ENCODE measurements at places on chromosomes 13 and 19. TPM values are rescaled to one million over a fixed set of nuclear protein-coding genes. Genes with fewer than 3 reads are reported as not detected.

DNA sequence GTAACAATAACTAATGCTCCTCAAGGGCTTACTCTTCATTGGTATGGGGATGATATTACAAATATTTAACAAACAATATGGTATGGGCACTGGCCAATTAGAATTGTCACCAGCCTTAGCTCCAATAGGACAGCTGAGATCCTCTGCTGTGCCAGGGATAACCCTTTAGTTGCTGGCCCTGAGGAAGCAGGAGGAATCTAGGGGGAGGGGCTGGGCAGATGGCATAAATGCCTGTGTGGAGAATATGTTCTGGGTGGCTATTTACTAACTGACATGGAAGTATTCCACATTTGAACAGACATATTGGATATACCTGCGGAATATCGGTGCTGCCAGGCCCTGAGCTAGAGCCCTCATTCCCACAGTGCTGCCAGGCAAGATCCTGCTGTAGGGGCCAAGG is 16.6 kb upstream of the LRCH1 start:
- H3K27me3 ChIP-seq: no peaks in the 10 kb centered on the region
- H3K4me3 ChIP-seq: no peak overlapping the region
- no peak overlapping the region for H3K27ac ChIP-seq
- H3K4me1 ChIP-seq: peaks cover 4% of the 10 kb centered on the region
- H3K36me3 ChIP-seq: no peaks in the 10 kb centered on the region

GRCh38 chr13:28245465-28245864 is 107.1 kb downstream of the PAN3 start:
- H3K27ac ChIP-seq: no peak overlapping the region
- no peaks in the 10 kb centered on the region for H3K4me1 ChIP-seq
- DNase-seq: no peak
- peaks cover 55% of the 10 kb centered on the region for H3K36me3 ChIP-seq

- DNase-seq: no peak
- peaks cover 10% of the 10 kb centered on the region for H3K36me3 ChIP-seq
Observed at GRCh38 chr19:48147597-48148175, 22.5 kb downstream of the LIG1 start.

- no peak overlapping the region for H3K4me3 ChIP-seq
- peaks cover 15% of the 10 kb centered on the region for H3K27me3 ChIP-seq
- H3K4me1 ChIP-seq: no peaks in the 10 kb centered on the region
- H3K36me3 ChIP-seq: peaks cover 2% of the 10 kb centered on the region
- H3K27ac ChIP-seq: no peak overlapping the region
Observed at GRCh38 chr13:20446405-20446804, 79.3 kb downstream of the CRYL1 start.

DNA sequence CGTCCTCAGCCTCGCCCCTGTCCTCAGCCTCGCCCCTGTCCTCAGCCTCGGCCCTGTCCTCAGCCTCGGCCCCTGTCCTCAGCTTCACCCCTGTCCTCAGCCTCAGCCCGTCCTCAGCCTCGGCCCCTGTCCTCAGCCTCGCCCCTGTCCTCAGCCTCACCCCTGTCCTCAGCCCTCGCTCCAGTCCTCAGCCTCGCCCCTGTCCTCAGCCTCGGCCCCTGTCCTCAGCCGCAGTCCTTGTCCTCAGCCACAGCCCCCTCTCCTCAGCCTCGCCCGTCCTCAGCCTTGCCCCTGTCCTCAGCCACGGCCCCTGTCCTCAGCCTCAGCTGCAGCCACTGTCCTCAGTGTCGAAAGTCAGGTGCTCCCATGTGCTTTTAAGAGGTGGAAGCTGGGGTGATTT is 10.5 kb downstream of the C13orf46 start:
- no peak overlapping the region for H3K27ac ChIP-seq
- DNase-seq: no peak
- H3K4me1 ChIP-seq: no peaks in the 10 kb centered on the region
- H3K27me3 ChIP-seq: no peaks in the 10 kb centered on the region

- no peak overlapping the region for H3K4me3 ChIP-seq
- peaks cover 38% of the 10 kb centered on the region for H3K27me3 ChIP-seq
- DNase-seq: no peak
- H3K36me3 ChIP-seq: no peaks in the 10 kb centered on the region
Observed at GRCh38 chr13:72643311-72643989, 84.0 kb downstream of the MZT1 start.

DNA sequence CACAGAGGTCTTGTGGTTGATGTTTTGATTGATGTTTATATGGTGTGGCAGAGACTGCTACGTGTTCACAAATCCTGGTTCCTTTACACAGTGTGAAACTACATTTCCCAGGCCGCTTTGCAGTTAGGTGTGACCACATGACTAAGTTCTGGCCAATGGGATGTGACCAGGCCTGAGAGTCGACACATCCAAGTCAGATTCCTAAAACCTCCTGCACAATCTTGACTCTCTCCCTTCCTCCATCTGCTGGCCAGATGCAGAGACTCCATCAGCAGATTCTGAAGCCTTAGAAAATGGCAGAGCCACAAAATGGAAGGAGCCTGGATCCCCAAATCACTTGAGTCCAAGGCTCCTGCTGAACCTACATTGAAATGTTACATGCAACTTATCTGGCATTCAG is 12.6 kb downstream of the CD37 start:
- H3K4me1 ChIP-seq: no peaks in the 10 kb centered on the region
- no peaks in the 10 kb centered on the region for H3K27me3 ChIP-seq
- no peak for DNase-seq
- no peak overlapping the region for H3K4me3 ChIP-seq
- H3K27ac ChIP-seq: no peak overlapping the region

- no peak overlapping the region for H3K27ac ChIP-seq
- no peaks in the 10 kb centered on the region for H3K36me3 ChIP-seq
- DNase-seq: no peak
- H3K4me1 ChIP-seq: peaks cover 2% of the 10 kb centered on the region
- no peak overlapping the region for H3K4me3 ChIP-seq
- H3K27me3 ChIP-seq: peaks cover 2% of the 10 kb centered on the region
Observed at GRCh38 chr13:40102854-40103253, 447.4 kb downstream of the COG6 start.

DNA sequence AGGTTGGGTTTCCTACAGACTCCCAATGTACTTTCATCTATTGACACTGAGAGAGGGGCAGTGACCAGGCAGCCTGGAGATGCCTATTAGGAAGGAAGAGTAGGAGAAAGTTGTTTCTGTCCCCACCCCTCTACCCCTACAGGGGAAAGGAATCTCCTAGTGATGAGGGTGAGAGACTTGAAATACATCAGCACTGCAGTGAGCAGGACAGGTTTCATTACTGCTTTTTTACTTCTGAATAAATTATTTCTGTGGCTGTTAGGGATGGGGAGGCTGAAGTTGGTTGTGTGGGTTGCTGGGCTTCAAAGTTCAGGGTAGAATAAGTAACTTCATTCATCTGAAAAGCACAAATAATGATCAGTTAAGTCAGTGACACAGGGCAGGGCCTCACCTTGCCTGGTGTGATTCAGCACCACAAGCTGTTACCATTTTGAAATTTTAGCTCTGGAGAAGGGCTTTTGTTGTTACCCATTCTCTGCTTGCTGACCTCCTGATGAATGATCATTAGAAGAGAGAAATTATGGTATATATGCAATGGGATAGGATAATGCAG is 19.3 kb downstream of the CEACAM1 start:
- H3K27me3 ChIP-seq: peaks cover 15% of the 10 kb centered on the region
- DNase-seq: no peak
- no peaks in the 10 kb centered on the region for H3K4me1 ChIP-seq
- H3K4me3 ChIP-seq: no peak overlapping the region

- H3K27me3 ChIP-seq: no peaks in the 10 kb centered on the region
- no peak overlapping the region for H3K27ac ChIP-seq
- H3K4me3 ChIP-seq: no peak overlapping the region
- H3K4me1 ChIP-seq: no peaks in the 10 kb centered on the region
- peaks cover 5% of the 10 kb centered on the region for H3K36me3 ChIP-seq
- DNase-seq: no peak
Observed at GRCh38 chr19:19835560-19836038, 14.0 kb upstream of the ZNF506 start.

GRCh38 chr13:94344126-94344818 is 135.2 kb downstream of the DCT start:
- H3K36me3 ChIP-seq: peaks cover 15% of the 10 kb centered on the region
- DNase-seq: no peak
- H3K4me3 ChIP-seq: no peak overlapping the region
- no peaks in the 10 kb centered on the region for H3K27me3 ChIP-seq

Gene EDNRB
- total RNA-seq: not detected

DNA sequence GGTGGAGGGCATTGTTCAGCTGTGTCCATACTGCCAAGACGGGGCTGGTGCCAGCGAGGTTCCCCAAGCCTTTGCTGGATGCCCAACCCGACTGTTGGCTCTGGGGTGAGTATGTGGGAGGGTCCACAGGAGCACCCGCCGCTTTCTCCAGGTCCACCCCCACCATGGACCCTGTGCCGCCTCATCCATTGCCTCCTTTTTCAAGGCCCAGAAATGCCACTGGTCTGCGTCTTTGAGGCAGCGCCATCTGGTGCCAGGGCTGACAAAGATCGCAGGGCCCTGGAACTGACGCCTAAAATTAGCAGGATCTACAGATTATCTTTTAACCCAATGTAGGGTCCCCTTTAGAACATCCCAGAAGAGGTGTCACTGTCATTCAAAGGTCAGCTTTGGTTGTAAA is 34.6 kb downstream of the NFIX start:
- H3K4me1 ChIP-seq: peaks cover 40% of the 10 kb centered on the region
- no peak for DNase-seq
- H3K27me3 ChIP-seq: peaks cover 18% of the 10 kb centered on the region
- H3K36me3 ChIP-seq: peaks cover 32% of the 10 kb centered on the region
- no peak overlapping the region for H3K27ac ChIP-seq
- no peak overlapping the region for H3K4me3 ChIP-seq

Gene TNPO2
- 79.0 TPM for total RNA-seq

- DNase-seq: no peak
- peak overlapping the region; percentile 70 for H3K27ac ChIP-seq
- no peaks in the 10 kb centered on the region for H3K4me1 ChIP-seq
- no peaks in the 10 kb centered on the region for H3K27me3 ChIP-seq
Observed at GRCh38 chr19:10829967-10830366, 6.0 kb downstream of the TMED1 start.

- peaks cover 10% of the 10 kb centered on the region for H3K4me1 ChIP-seq
- peaks cover 13% of the 10 kb centered on the region for H3K36me3 ChIP-seq
- H3K27ac ChIP-seq: no peak overlapping the region
- peak; percentile 67 for DNase-seq
- H3K27me3 ChIP-seq: no peaks in the 10 kb centered on the region
- H3K4me3 ChIP-seq: no peak overlapping the region
Observed at GRCh38 chr13:99384468-99384867, 77.3 kb upstream of the GPR183 start.

Gene SIAH3
- not detected for total RNA-seq

Gene FUT2
- not detected for total RNA-seq
